A172 (cell line): ENCODE measurements at places on chromosomes 5 and 9.

- DNase-seq = no peak
These were observed 6.1 kb downstream of the FGF1 start for GRCh38 chr5:142679744-142680143.

- no peak for DNase-seq
These were observed 44.5 kb upstream of the GRHPR start for GRCh38 chr9:37377688-37378612.

GRCh38 chr5:170275376-170275994 lies 22.1 kb downstream of the LCP2 start:
- no peak for DNase-seq

DNA sequence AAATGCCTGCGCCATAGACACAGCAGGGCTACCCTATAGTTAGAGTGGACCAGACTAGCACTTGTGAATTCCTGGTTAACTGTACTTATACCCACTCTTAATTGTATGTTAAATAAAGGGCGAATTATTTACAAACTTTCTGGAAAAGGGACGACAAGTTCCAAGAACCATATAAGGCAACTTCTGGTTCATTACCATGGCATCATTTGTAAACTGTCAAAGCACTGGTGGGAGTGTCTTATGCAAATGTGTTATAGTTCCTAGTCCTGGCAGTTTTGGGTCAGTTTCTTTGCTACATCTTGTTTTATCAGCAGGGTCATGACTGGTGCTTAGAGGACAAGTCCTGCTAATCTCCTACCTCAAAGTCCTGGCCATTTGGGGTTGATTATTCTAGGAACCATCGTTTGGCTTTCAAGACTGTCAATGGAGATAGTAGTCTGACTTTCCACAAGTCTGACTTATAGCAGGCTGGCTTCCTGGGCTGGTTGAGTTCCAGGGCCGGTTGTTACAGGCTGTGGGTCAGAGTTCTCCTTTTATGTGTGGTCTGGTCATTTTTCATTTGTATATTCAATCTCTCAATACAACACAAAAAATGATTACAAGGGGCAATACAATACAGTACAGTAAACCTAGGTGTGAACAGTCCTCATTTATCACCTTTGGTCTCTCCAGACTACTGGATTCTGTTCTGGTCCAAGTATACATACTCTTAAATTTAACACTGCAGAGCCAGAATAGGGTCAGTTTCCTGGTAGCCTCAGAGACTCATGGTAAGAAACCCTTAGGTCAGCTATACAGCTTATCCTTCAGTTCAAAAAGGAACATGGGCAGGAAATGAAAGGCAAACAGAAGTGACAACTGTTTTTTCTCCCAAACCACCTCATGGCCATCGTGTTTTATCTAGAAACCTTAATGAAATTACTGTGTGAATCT lies 8.3 kb upstream of the CFAP95 start:
- no peak for DNase-seq

DNA sequence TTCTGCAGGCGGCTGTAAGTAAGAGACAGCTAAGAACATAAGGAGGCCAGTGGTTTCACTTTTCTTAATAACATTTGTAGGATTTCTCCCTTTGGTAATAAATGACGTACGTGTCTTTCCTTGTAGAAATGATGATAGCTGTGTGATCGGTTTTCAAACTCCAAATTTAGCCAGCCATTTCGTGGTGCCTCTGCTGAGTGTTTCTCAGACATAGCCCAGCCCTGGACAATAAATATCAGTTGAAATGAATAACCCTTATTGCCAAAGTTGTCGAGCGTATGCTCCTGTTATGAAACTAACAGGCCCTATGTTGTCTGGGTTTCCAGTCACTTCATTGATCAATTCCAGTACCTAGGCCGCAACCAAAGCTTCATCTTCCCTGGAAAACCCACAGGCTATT lies 75.0 kb upstream of the MSX2 start:
- no peak for DNase-seq

DNA sequence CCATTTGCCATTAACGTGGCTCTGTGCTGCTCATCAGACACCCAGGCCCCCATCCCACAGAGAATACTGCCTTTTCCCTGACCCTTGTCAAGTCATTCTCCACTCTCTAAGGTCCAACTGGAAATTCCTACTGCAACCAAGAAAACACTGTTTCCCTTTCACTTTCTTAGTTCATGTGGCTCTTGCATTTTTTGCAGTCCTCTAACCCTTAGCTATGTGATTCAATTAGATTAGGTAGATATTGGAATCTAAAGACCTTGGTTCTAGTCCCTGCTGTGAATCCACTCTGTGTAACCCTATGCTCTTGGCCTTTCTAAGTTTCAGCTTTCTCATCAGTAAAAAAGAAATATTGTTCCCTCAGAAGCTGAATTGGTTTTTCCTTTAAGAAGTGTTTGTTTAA lies 649.4 kb downstream of the CCDC171 start:
- no peak for DNase-seq

DNA sequence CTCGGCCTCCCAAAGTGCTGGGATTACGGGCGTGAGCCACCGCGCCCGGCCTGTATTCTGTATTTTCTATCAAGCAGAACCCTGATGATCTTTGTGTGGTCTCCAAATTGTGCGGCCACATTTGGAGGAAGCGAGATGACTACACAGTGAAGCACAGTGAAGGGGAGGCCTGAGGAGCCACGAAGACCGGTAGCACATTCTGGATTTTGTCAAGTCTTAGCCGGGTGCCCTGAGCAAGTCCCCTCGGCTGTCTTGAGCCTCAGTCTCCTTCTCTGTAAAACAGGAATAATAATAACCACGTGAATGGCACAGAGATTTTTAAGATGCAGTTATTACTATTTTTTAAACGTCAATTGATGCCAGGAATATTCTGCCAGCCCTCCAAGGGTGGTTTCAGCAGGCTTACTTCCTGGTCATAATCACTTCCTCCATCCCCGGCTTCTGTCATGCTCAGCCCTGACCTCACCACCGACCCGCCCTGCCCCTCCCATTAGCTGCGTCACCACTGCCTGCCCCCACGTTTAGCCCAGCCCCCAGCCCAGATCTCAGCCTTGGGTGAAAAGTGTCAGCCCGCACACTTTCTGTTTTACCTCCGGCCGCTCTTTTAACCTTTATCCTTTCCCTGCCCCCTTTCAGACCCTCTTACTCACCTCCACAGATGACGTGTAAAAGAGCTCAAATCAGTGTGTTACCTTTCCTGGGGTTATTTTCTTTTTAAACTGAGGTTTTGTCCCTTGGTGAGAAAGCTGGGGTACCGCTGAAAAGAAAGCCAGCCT lies 27.0 kb upstream of the ERGIC1 start:
- peak; percentile 94 for DNase-seq

- DNase-seq = peak; percentile 97
These were observed 27.9 kb upstream of the GOLM1 start for GRCh38 chr9:86126998-86127972.

DNA sequence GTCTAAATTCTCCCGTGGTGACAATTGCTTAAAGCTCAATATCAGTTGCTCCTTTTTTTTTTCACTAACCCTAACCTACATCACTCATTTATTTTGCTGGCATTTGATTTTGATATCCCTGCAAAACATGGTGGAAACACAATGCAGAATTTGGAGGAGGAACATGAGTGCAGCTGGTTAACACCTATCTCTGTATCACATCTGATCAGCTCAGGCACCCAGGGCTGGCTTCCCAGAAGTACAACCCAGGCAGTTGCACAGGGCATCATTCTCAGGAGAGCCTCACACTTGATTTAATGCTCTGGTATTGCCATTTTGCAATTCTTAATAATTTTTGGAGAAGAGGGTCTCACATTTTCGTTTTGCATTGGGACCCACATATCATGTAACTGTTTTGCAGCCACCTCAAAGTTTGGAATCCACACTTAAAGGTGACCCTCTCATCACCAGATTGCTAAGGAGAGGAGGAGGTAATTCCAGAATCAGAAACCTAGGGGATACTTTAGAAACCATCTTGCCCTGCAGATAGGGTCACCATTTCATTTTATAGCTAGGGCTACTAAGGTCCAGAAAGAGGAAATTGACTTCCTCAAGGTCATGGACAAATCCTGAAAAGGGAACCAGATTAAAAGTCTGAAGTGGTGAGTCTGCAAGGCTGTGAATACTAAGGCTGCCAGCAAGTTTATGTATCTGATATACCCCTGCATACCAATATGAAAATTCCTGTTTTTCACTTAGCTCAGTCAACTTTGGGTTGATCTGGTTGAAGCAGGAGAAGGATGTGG lies 19.3 kb upstream of the ADAM19 start:
- no peak for DNase-seq

DNA sequence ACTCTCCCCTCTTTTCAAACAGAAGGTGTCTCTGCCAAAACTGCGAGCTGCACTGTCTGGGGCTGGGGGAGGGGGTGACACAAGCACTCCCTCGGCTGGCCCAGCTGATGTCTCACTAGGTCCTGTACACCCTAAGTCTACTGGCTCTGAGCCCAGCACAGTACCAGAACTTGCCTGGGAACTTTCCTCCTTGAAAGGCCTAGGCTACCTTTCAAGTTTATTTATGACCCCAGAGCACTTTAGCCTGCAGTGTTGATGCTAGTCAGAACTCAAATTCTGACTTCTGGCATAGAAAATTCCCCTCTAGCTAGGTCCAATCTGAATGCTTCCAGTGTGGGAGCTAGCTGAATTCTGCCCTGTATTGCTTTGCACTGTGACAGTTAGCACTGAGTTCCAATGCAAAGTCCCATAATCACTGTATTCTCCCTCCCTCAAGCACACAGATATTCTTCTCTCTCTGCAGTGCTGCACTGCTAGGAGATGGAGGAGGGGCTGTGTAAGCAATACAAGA lies 10.5 kb downstream of the LURAP1L start:
- peak; percentile 59 for DNase-seq

DNA sequence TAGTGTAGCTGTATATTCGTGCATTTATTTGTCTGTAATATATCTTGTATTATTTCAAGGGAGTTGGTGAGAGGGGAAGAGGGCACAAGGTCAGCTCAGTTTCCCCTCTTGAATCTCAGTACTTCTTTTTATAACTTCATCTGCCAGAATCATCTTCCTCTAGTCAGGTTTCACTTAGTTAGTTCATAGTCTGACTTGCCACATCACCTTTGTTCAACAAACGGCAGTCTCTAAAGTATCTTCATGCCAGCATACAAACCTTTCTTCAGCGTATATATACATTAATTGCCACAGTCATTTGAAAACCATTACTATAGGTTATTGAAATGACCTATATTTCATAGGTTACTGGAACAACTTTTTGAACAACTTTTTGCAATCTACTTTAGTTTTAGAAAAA lies 1.6 kb downstream of the ECM2 start:
- no peak for DNase-seq

DNA sequence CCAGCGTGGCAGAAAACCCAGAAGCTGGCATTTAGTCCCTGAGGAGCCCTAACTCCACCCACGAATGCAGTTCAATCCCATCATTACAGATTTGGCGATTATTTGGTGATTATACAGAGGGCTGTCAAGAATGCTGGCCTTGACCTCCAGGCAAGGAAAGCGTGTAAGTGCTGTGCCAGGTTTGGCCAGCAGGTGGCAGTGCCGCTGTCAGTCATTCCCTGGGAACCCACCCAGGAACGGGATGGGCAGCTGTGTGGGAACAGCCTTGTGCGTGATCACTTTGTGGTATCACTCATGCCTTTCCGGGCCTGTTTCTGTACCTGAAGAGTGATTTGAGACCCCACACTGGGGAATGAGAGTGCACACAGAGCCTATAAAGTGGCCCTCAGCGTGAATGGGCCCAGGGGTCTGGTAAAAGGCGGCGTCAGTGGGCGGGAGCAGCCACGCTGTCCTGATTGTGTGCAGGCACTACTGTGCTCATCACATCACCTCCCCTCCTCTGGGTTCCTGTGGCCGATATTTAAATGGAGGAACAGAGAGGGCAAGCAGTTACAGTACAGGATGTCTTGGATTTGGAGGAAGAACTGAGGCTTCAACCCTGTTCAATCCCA lies 215.6 kb downstream of the ROR2 start:
- DNase-seq = peak; percentile 48

- DNase-seq = no peak
These were observed 338.3 kb upstream of the KIF2A start for GRCh38 chr5:61967681-61968080.

DNA sequence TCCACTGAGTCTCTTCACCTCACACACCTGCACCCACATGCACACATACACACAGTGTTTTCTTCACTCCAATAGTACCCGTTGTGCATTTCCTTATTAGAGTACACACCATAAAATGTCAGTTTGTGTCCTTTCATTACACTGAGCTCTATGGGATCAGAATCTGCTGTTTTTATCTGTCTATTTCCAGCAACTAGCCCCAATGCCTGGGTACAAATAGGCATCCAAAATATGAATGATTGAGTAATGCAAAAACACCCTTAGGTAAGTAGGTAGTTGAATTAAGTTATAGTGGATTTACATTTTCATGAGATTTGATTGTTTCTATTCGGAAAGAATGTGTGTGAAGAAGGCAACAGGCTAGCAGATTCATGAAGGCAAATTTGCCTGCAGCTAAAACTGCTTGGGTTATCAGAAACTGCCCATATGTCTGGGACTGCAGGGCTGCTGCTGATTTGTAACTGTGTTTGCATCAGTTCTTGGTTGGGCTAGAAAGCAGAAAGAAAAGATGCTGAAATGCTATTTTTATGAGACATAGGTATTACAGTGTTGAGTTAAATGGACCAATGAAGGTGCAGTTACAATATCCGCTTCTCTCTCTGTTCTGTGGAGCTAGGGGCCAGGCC lies 26.9 kb downstream of the PPP3R2 start:
- no peak for DNase-seq

DNA sequence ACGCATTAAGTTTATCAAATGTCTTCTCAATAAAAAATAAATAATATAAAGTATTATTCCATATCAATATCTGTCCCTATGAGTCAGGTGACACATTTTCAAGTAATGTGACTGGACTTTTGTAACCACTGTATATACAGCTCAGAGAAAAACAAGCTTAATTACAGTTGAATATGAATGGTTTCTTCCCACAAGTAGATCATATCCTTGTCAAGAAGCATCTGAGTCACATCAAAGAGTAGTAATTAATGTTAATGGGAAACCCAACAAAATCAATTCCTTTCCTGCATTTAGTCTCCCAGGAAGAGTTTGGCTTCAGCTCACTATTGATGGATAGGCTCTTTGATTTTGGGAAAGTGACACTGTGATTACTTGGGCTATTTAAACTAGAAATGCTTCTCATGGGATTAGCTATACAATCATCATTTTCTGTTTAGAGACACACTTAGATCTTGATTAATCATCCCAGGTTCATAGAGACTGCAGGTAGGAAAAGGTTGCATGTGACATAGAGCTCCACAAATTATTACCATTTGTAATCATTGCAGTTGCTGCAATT lies 292.9 kb downstream of the GABRG2 start:
- DNase-seq = no peak

- DNase-seq = no peak
These were observed 9.9 kb downstream of the STC2 start for GRCh38 chr5:173318330-173318729.

GRCh38 chr9:105005186-105005585 lies 77.2 kb upstream of the ABCA1 start:
- no peak for DNase-seq

- DNase-seq = no peak
These were observed 174.0 kb downstream of the ARHGAP26 start for GRCh38 chr5:142944140-142944539.
